ENCODE measurements at places on chromosomes 3 and 15.

- no peak for DNase-seq
Measured at GRCh38 chr15:67753891-67754290, 71.4 kb upstream of the SKOR1 start.

GRCh38 chr15:80730387-80730786 lies 35.3 kb downstream of the ABHD17C start:
- DNase-seq, result no peak

DNA sequence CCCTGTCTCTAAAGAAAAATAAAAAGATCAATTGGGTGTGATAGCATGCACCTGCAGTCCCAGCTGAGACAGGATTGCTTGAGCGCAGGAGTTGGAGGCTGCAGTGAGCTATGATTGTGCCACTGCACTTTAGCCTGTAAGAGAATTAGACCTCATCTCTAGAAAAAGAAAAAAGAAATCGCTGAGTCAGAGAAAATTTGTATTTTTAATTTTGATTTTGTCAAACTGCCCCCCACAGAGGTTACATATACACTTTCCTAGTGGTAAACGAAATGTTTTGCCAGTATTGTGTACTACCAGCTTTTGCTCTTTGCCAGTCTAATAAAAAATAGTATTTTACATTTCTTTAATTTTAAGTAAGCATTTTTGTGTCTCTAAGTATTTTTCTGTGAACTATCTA lies 5.3 kb upstream of the CRYGS start:
- no peak for DNase-seq

DNA sequence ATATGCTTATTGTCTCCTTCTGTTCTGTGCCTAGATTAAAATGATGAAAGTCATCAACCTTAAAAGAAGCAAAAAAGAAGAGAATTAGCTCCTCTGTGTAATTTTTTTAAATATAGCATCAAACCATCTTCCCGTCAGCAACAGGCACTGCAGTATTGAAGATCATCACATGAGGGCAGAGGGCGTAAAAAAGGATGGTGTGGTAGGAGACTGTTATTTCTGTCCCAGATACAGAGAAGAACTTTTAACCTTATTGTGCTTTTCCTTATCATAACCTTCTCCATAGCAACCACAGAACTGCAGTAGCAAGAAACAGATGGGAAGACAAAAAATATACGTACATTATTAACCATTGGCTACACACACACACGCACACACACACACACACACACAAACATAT lies 88.8 kb downstream of the IGSF11 start:
- no peak for DNase-seq

- no peak for DNase-seq
Measured at GRCh38 chr3:155495387-155495786, 201.9 kb upstream of the STRIT1 start.

- DNase-seq, result no peak
Measured at GRCh38 chr3:71688121-71688520, 37.1 kb downstream of the EIF4E3 start.

- no peak for DNase-seq
Measured at GRCh38 chr3:217948-218347, 21.4 kb downstream of the CHL1 start.

GRCh38 chr3:46947981-46948791 lies 28.4 kb downstream of the CCDC12 start:
- DNase-seq, result no peak

- DNase-seq, result no peak
Measured at GRCh38 chr3:37997342-37997741, 6.8 kb downstream of the VILL start.

- DNase-seq, result no peak
Measured at GRCh38 chr3:177973241-177973840, 562.9 kb upstream of the KCNMB2 start.

DNA sequence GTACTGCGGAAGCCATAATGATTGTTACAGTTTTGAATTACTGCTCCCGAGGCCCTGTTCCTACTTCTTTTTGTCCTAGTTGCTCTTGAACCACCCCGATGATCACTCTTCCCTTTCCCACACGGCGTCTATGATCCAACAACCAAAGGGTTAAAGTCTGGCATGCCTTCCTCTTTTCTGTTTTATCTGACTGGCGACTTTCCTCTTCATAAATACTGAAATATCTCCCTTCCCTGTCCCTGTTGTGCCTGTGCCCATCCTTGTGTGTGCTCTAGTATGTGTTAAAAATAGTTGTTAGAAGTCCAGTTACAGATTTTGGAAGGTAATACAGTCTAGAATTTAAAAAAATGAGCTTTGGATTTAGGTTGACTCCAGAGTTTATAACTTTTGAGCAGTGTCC lies 83.6 kb downstream of the AKAP13 start:
- no peak for DNase-seq

- DNase-seq, result no peak
Measured at GRCh38 chr3:174547801-174548435, 311.2 kb upstream of the NAALADL2 start.

All from activated naive CD4-positive, alpha-beta T cell (primary cell).